ENCODE measurements at places on chromosomes 2 and 18.
A peak's percentile ranks its signal among the peaks of the same experiment; 100 is the strongest.

DNA sequence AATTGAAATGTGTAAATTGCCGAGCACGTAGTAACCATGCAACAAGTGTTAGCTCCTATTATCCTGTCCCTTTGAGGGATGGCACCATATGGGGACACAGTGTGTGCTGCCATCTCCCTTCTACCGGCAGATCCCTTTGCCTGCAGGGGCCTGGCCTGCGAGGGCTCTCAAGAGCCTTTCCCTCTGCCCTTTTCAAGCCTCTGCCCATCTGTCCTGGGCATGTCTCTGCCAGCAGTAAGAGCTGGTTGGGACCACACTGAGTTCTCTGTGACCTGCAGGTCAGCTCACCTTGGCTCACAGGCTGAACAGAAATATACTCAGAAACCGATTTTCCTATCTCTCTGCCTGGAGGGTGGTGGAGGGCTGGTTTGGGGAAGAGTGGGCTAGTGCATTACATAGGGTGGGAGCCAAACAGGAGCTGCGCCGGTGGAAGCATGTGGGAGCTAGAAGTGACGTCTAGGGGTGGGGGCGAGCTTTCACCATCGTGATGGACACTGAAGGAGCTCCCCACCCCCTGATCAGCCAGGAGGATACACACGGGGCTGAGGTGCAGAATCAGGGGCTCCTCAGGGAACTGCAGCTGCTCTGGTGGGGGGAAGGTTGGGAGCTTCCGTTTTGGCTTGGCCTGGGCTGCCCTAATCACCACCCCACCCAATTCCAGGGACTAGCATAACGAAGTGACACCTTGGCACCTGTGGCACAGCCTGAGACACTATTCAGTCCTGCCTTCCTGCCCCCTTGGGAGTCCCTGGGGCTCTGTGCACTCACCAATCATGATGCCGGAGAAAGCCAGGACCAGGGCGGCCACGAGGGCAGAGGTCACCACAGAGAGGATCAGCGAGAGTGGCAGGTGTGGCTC, 109.7 kb downstream of the CLIP4 start:
- ATAC-seq: peak; percentile 4

DNA sequence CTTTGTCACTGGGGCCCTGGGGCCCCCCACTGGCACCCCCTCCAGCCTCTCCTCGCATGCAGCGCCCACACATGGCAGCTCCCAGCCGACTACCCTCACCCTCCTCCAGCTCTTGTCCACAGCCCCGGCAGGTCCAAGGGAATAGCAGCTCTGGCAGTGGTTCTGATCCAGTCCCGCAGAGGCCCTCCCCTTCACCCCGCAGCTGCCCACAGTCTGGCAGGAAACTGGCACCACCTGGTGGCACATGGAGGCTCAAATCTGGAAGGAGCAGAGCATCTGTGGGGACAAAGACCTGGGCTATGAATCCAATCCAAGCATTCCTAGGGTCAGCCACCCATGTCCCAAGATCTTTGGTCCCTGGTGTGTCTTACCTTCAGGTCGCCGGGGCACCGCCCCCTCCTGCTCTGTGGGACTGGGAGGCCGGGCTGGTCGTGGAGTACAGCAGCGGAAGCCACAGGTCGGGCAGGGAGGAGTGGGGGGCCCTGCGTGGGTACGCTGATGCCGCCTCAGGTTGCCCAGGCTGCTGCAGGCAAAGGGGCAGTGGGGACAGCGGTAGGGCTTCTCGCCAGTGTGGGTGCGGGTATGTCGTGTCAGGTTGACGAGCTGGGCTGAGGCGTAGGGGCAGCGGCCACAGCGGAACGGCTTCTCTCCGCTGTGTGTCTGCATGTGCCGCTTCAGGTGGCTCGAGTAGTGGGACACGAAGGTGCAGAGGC, 2.3 kb downstream of the ZNF513 start:
- peak; percentile 9 for ATAC-seq

DNA sequence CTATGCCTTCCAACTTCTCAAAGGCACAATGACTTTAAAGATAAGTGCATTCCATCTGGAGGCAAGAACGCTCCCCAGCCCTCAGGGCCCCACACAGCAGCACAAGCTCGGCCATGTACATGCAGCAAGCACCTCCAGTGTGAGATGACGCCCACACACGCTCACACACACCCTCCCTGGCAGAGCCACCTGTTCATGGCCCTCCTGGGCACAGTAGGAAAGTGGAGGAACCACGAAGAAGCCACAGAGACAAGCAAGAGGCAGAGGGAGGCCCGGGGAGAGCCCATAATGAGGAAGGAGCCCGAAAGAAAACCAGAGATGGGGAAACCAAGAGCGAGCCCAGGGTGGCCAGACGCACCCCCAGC, 21.7 kb downstream of the BIN1 start:
- ATAC-seq: no peak

GRCh38 chr2:69946351-69947324, 14.8 kb downstream of the ASPRV1 start:
- ATAC-seq: peak; percentile 73

GRCh38 chr2:222311978-222312738, 13.4 kb upstream of the PAX3 start:
- ATAC-seq: peak; percentile 39

DNA sequence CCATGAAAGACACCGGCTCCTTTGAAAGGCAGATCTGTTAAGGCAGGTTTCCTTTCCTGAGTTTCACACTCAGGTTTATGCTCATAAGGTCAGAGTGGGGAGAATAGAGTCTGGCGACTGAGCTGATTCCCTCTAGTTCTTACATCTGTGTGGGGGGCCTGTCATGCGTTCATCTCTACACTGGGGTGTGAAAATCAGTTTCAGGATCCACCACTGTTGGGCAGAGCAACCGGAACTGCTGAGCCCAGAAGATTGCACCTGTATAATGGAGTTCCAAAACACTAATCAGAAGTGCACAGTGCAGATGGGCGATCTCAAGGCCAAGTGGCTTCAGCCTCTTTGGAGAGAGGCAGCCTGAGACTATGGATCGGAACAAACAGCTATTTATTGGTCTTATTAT, 181.3 kb upstream of the NRP2 start:
- ATAC-seq: no peak

DNA sequence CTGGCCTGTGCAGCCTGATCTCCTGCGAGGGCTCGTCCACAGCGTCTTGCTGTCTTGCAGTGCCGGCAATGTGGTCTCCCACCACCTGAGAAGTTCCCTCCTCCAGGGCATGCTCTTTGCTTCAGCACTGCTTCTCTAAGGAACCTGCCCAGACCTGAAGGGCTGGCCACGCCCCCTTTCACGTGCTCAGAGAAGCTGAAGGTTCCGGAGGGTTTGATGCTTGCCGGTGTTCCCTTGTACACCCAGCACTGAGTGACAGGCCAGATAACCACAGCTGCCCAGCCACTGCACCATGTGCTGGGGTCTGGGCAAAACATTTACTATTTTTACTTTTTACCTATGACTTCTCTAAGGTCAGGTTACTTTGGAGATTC, 1.7 kb upstream of the POLR2D start:
- no peak for ATAC-seq

DNA sequence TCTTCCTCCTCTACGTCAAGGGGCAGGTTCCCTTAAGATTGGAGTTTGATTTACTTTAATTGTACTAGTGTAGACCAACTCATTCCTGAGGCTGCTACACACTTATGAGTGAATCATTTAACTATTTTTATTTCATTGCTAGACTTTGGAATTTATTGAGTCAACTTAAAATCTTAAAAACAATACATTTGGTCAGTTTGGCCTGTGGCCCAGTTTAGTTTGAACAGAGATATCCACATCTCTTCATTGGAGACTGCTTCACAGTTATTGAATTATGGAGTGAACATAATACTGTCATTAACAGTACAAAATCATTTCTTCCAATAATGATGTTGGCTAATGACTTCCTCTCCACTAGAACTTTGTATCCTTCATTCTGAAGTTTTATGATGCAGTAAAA, 34.5 kb upstream of the STPG4 start:
- peak; percentile 70 for ATAC-seq

DNA sequence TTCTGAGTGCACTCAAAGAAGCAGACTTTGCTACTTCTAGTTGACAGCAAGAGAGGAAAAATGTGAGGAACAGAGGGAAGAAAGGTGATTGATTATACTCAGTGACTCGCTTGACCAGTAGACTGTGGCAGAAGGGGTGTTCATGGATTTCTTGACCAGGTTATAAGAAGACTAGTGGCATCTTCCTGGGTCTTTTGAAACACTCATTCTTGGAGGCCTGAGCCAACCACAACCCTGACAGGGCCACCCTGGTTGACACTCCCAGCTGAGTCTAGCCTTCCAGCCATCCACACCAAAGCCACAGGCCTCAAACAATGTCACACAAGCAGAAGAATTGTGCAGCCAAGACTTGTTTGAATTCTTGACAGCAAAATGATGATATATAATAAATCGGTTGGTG, 366.3 kb downstream of the SS18 start:
- ATAC-seq: no peak

DNA sequence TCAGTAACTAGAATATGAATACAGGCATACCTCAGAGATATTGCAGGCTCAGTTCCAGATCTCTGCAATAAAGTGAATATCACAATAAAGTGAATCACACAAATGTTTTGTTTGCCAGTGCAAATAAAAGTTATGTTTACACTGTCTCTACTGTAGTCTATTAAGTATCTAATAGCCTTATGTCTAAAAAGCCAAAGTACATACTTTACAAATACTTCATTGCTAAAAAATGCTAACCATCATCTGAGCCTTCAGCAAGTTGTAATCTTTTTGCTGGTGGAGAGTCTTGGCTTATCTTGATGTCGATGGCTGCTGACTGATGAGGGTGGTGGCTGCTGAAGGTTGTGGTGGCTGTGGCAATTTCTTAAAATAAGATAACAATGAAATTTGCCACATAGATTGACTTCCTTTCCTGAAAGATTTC, 159.4 kb downstream of the MYO1B start:
- ATAC-seq: peak; percentile 79

DNA sequence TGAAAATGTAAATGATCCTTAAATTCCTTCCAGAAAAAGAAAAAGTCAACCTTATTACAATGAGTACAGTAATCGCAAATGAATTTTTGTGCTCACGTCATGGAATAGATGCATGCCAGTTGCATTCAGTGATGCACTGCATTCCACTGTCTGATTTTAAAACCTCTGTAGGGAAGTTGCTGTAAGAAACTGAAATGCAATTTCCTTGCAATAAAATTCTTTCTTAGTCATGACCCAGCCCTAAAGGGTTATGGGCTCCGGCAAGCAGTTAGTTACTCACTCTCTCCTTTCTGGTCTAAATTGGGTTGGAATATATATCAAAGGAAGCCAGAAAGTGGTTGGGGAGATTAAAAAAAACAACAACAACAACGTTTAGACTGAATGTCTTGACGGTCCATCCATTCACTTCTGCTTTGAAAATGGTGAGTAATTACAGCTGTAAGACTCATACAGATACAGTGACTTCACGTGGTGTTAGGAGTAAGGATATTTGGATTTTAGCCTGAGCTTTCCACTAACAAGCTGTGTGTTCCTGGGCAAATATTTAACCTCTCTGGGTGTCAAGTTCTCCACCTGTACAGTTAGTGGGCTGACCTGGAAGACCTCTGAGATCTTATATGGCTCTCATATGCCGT, 8.6 kb upstream of the RND3 start:
- peak; percentile 94 for ATAC-seq

DNA sequence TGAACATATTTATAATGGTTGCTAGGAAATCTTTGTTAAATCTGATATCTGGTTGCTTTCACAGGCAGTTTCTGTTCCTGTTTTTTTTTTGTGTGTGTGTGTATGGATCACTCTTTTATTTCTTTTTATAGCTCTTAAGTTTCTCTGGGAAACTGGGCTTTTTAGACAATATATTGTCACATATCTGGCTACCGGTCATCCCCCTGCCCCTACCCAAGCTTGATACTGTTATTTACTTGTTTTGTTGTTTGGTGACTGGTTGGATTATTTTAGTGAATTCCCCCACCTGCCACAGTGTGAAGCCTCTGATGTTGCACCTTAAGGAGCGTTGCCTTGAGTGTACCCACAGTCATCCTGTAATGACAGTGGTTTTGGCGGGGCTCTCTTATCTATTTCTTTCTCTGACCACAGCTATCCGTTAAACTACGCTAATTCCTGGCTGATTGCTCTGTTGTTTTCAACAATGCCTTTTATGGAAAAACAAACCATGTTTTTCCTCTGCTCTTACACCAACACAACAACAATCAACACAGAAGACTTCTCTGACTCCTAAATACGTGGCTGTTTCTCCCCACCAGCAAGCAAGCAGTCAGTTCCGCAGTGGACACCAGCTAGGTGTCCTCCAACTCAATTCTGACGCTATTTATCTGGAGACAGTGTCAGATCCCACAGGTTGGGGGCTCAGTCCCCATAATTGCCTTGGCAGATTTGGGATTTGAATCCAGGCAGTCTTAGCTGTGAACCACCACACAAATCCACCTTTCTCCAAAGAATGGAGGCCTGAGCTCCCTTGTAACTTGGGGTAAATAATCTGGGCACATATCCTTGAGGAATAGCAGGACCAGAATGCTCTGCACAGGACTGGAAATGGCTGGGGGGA, 10.9 kb downstream of the GNLY start:
- ATAC-seq: no peak

DNA sequence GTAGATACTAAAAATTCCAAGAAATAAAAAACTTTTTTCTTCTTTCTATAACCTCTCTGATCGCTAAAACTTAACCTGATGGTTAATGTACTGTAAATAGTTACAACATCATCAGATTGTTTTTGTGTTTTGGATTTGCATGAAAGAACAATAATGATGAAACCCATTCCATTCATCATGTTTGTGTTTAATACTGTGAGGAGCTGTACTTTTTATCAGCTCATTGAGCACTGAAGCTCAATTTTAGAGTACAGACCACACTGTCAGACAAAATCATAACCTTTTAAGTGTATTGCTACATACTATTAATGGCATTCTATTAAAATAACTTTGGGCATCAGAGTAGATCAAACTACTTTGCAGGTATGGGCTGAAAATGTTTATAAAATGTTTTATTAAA, 14.8 kb upstream of the BBS5 start:
- ATAC-seq: no peak

DNA sequence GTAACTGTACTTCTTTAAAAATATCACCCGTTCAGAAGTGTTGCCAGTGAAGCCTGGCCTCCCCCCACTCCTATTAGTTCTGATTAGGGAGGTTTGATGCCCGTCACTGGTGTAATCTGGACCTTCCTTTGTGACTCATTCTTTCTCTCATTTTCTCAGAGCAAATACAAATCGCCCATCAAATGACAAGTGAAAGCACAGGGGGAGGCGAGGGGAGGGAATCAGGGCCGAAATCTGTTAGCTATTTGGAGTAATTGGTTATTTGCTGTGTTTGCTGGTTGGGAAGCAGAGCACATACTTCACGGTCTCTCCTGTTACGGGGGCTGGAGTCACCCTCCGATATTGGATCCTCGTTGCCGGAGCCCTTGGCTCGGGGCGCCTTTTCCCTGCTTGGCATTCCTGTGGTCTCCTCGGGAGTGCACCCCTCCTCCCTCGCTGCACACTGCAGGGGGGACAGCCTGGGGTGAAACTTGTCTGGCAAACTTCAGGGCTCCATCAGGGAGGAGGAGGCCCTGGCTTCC, 178.1 kb downstream of the DYSF start:
- ATAC-seq: peak; percentile 89

GRCh38 chr2:74845991-74846390, 12.1 kb downstream of the HK2 start:
- peak; percentile 31 for ATAC-seq

- no peak for ATAC-seq
Observed at GRCh38 chr2:113278742-113279139, at the start of gene PAX8. TSS of gene PAX8 (minus strand) at chr2:113278921. CDS start at chr2:113278394, 527 bp downstream.

Data from SK-N-SH treated with all-trans-retinoic acid at 6 μM for 48 hours (cell line).